Progenitor cell of endocrine pancreas (in vitro differentiated cells): ENCODE measurements at places on chromosomes 7 and 10.

- DNase-seq, result no peak
Observed at GRCh38 chr7:106400923-106401322, 116.1 kb upstream of the NAMPT start.

- no peak for DNase-seq
Observed at GRCh38 chr7:13282377-13282980, 595.0 kb downstream of the ARL4A start.

DNA sequence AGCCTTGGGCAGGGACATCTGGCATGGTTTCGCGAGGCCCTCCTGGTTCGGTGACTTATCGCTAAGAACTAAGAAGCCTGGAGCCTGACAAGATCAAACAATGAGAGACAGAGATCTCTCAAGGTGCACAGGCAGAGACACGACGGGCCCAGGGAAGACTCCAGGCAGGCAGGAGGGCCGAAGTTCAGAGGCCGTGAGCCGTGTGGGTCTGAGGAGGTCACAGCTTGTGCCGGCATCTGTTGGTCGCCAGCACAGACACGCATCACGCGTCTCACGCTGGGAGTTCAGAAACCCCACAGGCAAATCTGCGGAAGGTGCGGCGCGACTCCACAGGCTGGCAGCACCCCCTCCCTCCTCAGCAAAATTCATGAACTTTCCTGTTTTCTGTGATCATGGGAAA is 314.0 kb downstream of the DNAJB6 start:
- no peak for DNase-seq

DNA sequence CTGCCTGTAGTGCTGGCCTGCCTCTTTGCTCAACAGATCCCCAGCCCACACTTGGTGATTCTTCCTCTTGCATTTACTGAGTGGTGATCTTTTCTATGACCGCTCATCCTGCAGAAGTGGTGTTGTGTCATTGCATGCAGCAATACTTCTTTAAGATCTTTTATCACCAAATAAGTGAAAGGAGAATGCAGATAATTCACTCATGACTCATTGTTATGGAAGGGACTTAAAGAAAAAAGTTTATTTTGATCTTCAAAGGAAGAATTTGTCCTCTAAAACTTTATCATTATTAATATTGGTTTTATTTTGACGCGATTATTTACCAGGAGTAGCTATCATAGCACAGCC is 489.1 kb upstream of the CELF2 start:
- DNase-seq, result no peak

DNA sequence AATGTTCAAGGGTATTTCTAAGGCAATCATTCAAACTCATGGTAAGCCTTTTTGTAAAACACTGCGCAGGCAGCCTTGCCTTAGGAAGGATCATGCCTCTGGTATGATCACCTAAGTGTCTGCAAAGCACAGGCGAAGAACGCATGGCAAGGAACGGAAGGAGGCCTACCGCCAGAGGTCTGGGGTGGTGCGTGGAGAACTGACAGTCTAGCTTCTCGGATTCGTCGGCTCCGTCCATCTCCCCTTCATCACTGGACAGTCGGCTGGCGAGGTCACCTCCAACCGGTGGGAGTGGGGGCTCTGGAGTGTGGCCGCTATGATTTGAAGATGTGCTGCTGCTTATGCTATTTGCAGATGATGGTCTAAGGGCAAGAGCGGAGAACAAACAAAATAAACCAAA is 42.6 kb upstream of the EFCAB10 start:
- no peak for DNase-seq

GRCh38 chr10:15427843-15428414 is 56.8 kb upstream of the FAM171A1 start:
- no peak for DNase-seq

- DNase-seq, result no peak
Observed at GRCh38 chr10:132710746-132711612, 75.0 kb downstream of the NKX6-2 start.

DNA sequence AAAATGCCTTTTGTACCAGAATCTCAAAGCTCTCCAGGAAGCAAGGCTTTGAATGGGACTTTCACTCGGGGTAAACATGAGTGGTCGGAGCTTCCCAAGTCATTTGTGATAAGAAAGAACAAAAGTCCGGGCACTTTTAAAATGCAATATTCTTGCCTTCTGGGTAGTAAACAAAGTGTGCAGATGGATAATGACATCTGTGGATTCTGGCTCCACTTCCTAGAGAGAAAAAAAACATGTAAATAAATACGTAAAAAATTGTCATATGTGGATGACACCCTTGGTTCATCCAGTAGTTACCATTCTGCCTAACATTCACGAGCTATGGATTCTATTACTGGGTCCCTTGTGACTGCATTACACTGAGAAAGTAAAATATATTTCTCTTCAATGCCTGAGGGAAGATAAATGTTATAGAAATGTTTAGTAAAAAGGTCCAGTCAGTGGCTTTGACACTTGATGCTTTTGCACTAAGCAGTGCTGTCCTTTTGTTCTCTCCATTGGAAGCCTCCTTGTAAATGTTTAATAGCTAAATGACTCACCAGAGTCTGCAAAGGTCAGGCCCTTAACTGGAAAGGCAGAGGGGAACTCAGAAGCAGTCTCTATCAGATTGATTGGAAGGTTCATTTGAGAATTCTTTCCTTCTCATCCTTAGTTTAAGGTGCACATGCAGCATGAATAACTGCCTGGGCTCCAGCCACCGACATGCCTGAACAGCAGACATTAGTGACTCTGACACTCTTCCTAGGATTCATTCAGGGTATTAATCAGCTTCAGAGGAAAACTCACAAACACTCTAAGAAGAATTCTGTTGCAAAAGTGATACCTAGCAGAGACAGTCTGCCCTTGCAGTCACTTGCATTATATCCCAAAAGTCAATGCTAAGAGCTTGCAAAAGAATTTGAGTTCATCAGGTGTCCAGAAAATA is 11.7 kb upstream of the EDRF1 start:
- DNase-seq, result no peak

GRCh38 chr7:50368366-50368765 is 63.9 kb downstream of the IKZF1 start:
- no peak for DNase-seq

DNA sequence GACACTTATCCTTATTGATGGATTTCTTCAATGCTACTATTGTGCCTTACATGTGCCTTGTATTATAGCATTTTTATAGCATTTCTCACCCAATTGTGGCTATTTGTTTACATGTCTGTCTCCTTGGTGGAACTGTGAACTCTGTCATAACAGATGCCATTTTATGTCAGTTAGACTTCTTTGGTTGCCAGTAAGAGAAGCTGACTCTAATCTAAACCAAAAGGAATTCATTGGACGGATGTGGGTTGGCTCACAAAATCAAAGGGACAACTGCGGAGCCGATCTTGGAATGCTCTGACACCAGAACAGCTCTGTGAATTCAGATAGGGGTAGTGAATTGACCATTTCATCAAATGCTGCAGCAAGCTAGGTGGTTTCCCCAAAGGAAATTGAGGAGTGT is 15.0 kb downstream of the GARIN1A start:
- no peak for DNase-seq

DNA sequence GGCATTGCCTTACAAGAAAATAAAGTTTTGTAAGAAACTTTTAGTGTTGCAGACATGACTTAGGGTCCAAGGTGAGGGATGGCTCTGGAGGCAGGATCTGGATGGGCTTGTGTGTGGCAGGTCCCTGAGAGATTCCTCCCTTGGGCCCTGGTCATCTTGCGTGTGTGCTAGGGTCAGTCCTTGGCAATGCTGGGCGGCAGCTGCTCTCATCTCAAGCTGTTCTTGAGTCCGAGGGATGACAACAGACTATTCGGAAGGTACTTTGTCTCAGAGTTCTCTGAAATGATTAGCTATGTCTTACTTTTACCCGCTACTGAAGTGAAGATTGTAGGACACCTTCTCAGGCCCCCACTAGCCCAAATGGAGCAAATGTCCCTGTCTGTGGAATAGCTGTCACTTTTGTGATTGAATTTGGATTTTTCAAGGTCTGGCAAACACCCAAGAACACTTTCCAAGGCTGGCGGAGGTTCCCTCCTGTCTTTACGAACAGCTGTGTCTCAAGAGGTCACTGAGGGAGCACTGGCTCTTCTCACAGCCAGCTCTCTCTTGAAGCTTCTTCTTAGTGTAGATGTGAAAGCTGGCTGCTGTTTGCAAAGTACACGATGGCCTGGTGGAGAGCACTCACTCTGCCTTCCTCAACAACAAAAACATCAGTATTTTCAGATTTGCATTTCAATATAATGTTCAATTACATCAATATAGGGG is 253.6 kb downstream of the STK31 start:
- DNase-seq, result no peak

DNA sequence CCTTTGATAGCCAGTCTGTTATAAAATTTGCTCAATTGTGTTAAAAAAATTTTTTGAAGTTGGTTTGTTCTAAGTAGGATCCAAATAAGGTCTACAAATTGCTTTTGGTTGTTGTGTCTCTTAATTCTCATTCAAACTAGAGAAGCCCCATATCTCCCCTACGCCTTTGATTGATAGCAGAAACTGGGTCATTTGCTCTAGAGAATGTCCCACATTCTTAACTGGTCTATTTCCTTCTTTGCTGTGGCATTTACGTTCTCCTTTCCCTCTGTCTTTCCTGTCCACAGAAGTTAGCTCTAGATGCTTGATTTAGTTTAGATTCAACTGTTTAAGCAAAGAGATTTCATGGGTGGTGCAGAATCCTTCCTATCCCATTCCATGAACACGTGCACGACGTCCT is 174.6 kb upstream of the SVIL start:
- no peak for DNase-seq

DNA sequence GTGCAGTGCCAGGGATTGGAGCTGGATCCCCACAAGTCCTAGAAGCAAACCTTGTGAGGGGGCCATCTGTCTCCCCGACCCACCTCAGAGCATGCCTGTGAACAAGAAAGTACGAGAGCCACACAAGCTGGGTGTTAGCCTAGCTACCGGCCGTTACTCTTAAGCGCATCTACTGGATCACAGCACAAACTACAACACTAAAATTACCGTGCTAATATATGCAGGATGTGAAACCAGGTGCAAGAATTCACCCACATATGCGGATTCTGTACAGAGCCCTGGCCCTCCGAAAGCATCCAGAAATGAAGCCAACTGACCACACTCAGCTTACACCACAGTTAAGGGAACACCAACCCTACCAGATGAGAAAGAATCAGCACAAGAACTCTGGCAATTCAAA is 16.0 kb upstream of the PRSS1 start:
- DNase-seq, result no peak

DNA sequence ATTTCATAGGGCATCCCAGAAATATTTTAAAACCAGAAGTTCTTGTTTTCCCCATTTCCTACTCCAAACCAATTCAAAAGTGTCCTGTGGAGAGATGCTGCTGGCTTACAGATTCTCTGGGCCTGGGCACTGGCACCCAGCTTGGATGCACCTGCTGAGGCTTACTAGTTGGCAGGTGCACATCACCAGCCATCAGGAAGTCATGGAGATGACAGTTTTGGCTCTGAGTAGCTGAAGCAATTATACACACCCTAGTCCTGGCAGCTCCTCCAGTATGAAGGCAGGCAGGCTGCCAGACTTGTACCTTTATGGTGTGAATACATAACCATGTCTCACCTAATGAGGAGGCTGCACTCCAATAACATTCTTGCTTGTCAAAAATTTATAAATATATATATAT is 276.6 kb upstream of the GHITM start:
- no peak for DNase-seq
